ENCODE measurements at places on chromosomes 4 and X.

DNA sequence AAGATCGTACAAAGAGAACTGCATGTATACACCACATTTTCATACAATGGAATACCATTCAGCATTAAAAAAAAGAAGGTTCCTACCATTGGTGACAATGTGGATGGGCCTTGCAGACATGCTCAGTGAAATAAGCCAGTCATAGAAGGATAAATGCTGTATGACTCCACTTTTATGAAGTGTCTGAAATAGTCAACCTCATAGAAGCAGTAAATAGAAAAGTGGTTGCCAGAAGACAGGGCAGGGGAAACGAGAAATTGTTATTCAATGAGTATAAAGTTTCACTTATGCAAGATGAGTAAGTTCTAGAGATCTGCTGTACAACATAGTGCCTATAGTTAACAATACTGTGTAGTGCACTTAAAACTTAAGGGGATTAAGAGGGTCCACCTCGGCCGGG lies 257.5 kb upstream of the FTHL17 start:
- no peak for DNase-seq

DNA sequence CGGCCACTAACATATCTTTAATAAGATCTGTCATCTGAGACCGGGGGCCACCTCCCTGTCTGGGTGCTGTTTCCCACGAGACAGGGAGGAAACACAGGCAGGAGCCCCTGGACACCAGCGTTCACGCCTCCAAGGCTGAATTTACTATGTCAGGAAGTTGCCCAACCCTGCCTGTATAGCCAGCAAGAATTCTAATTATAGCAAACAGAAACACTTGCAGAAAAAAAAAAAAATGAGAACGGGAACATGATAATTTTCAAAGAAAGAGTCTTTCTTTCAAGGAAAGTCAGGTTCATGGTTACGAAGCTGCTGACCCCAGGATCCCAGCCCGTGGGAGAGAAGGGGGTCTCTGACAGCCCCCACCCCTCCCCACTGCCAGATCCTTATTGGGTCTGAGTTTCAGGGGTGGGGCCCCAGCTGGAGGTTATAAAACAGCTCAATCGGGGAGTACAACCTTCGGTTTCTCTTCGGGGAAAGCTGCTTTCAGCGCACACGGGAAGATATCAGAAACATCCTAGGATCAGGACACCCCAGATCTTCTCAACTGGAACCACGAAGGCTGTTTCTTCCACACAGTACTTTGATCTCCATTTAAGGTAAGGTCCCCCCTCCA lies at the start of gene IL3RA:
Gene IL3RA (plus strand): TSS at position 455 of the 613 bp plus-strand sequence. CDS start 4,981 bp downstream, outside the sequence.
- no peak for DNase-seq

- no peak for DNase-seq
Observed at GRCh38 chrX:71846429-71846828, 64.2 kb upstream of the NHSL2 start.

DNA sequence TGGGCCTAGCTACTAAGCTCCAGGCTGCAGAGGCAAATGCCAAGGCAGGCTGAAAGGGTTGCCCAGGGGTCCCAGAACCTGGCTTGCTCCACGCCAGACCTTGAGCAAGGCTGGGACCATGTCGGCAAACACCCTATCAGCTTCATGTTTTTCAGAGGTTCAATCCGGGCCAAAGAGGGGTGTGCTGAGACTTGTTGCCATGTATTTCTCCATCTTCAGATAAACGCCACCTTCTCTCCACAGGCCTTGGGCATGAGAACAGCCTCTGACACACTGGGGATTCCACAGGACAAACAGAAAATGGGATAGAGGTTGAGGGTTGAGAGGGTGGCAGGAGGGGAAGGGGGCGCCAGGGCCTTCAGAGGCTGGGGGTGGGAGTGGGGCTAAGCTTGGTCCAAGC lies 8.6 kb downstream of the PJA1 start:
- DNase-seq: no peak

GRCh38 chr4:100736641-100737451 lies 219.0 kb upstream of the EMCN start:
- DNase-seq: no peak

GRCh38 chr4:40990899-40991265 lies 223.5 kb downstream of the APBB2 start:
- DNase-seq: no peak

DNA sequence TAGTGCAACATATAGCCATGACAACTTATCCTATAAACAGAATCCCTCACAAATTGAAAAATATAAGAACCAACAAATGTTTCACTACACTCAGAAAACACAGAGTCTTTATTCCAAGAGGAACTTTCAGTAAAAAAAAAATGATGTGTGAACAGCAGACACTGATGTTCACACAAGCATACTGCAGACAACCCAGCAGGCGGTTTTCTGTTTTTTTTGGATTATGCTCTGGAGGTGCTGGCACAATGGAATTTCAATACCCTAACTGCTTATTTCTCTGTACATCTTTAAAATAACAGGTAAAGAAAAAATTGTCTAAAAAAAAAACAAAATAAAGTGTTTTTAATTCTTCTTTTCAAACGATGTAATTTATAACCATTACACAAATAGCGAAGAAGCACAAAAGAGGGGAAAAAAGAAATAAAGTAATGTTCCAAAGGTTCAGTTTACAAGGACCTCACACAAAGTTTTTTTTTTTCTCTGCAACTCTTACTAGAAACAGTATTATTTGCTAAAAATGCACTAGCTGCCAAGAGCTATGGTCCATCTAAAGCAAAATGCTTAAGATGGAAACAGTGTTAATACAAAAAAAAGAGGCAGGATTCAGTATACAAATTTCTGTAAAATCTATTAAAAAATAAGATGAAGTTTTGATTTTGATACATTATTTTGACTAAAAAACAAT lies 55.3 kb downstream of the ANAPC10 start:
- DNase-seq: no peak

GRCh38 chr4:153119626-153120025 lies 84.6 kb upstream of the TRIM2 start:
- DNase-seq: no peak

- DNase-seq: no peak
Observed at GRCh38 chrX:25043192-25043591, 27.4 kb upstream of the ARX start.

GRCh38 chr4:102174719-102175189 lies 170.5 kb downstream of the SLC39A8 start:
- DNase-seq: no peak

GRCh38 chrX:153030801-153031200 lies 25.5 kb upstream of the PNMA3 start:
- DNase-seq: no peak

DNA sequence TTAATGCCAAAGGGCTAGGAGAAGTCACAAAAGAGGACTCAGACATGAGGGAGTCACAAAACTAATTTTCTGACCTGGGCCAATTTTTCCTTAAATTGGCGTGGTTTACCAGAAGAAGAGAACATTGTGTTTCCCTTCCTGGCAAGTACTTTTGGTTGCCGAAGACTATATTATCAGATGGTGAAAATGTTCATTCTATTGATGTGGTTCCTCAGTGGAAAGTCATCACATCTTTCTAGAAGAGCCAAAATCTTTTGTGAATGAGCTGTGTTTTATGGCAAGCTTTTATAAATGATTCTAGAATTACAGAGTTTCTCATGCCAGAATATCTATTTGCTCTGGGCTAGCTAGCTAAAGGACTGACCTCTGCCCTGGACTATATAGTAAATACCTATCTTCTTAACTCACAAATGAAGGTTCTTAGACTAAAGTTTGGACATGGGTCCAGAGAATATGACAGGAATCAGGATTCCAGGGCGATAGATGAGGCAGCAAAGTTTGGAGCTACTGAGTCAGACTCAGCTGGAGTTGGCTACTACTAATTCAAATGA lies 288.9 kb downstream of the IL1RAPL2 start:
- DNase-seq: no peak

DNA sequence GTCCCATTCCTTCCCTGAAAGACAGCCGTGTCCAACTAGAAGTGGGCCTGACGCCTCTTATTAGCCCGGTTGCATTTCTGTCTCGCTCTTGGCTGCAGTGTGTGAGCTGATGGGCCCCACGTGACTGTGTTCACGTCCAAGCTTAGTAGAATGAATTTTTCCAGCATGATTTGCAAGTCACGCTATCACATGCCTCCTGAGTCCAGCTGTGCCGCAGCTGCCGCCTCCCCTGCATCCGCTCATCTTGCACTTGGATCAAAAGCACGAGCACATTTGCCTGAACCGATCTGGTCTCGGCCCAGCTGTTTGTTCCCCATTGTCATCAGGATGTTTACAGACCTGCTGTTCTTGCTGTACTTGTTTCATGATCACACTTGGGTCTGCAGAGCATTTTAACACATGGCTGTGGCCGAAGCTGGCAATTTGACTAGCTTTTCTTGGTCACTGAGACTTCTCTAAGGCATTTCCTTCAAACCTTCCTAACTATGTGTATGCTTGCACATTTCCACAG lies 126.5 kb downstream of the KIT start:
- DNase-seq: no peak

DNA sequence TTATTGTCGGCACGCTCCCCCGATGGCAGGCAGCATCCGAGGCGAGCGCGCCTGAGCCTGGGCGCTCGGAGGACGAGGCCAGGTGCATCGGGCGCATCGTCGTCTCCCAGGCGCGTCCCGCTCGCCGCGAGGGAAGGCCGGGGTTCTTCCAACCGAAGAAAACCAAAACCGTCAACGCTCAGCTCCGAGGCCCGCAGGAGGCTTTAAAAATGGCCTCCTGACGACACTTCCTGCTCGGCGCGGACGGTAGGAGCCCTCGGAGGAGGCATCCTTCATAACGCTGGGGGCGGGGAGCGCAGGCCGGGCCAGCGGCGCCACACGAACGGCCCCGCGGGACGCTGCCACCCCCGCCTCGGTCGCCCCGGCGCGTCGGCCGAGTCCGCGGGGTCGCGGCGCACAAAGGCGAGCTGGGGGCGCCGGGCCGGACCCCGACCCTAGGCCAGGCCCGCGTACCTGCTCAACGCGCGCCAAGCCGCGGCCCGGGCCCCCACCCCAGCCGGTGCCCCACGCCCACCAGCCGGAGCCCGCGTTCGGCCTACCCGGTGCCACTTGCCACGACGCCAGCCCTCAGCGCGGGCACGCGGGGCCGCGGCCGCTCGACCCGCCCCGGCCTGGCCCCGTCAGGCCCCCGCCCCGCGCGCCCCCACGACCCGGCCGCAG lies 501 bp downstream of the ZNF518B start:
- DNase-seq: peak; percentile 14

DNA sequence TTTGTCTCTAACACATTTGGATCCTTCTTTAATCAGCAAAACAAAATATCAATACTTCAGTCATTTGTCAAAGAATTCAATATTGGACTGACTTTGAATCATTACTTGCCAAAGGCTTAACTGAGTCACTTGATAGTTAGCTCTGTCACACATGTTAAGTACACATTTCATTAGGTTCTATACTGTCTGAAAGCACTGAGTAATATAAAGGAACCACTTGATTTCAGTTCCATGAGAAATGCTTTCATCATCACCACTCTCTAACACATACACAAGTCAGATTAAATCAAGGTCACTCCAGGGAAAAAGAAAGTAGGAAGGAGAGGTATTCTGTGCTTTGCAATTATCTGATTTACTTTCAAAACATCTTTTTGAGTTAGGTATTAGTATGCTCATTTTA lies 1233.1 kb downstream of the C4orf33 start:
- DNase-seq: no peak

DNA sequence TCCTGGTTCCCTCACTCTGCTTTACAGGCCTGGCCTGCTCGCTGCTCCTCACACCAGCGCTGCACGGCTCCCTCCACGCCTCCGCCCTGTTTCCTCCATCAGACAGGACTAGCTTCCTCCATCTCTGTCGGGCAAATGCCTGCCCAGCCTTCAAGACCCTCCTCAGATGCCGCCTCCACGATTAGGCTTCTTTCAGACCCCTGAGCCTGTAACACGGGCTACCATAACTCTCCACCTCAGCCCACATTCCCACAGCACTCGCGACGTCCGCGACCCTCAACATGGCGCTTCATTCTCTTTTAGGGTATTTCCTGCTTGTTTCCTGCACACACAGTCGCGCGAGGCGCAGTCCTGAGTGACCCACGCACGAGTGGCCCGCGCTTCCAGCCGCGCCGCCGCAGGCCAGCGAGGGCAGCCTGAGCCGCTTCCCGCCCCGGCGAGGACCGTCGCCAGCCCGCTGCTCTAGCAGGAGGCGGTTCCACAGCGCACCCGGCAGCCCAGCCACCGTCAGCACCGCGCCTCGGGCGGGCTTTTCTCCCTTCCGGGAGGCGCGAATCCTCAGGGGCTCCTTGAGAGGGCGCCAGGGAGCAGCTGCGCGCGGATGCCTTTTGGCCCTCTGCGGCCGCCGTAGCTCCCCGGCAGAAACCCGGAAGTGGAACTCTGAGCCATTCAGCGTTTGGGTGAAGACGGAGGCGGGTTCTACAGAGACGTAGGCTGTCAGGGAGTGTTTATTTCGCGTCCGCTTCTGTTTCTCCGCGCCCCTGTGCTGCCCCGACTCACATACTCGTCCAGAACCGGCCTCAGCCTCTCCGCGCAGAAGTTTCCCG lies at the start of gene FRG1:
Gene FRG1 (plus strand): TSS at position 695 of the 827 bp plus-strand sequence. CDS start 138 bp downstream, outside the sequence.
- peak; percentile 92 for DNase-seq

- no peak for DNase-seq
Observed at GRCh38 chr4:39319676-39320075, 46.5 kb downstream of the RFC1 start.

GRCh38 chr4:173556398-173557131 lies 26.5 kb upstream of the HAND2 start:
- no peak for DNase-seq

DNA sequence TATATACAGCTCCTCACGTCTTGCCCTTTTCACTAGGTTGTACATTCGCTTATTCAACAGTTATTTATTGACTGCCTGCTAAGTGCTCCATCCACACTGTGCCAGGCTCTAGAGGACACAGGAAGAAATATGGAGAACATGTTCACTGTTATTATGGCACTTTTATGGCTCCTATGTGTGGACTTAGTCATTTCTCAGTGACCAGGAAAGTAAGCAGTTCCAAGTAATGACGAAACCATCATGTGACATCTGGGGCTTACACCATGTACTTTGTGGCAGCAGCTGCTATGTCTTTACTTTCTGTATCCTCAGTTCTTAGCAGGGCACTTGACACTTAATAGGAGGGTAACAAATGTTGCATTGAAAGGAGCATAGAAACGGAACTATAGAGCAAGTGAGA lies 278.0 kb downstream of the ANK2 start:
- no peak for DNase-seq

- DNase-seq: no peak
Observed at GRCh38 chr4:157527954-157528353, 307.4 kb downstream of the GRIA2 start.

DNA sequence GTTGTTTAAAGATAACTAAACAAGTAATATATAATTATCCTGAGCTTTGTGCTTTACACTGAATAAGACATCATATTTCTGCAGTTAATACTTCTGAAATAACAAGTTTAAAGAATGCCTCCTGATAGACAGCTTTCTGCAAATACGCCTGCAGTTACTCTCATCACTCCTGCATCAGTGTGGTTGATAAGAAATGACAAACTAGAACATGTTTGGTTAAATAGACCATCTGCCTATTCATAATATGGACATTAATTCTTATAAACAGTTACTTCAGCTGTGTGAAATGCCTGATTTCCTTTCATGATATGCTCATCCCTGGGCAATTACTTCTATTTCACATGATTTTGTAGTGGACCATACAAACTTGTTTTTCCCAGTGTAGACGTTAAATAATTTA lies 7.0 kb upstream of the TENM3 start:
- no peak for DNase-seq

Measured in activated CD8-positive, alpha-beta memory T cell treated with anti-CD3 and anti-CD28 coated beads for 4 hours (primary cell).